RWPE2 (cell line): ENCODE measurements at places on chromosomes 3 and 15.

DNA sequence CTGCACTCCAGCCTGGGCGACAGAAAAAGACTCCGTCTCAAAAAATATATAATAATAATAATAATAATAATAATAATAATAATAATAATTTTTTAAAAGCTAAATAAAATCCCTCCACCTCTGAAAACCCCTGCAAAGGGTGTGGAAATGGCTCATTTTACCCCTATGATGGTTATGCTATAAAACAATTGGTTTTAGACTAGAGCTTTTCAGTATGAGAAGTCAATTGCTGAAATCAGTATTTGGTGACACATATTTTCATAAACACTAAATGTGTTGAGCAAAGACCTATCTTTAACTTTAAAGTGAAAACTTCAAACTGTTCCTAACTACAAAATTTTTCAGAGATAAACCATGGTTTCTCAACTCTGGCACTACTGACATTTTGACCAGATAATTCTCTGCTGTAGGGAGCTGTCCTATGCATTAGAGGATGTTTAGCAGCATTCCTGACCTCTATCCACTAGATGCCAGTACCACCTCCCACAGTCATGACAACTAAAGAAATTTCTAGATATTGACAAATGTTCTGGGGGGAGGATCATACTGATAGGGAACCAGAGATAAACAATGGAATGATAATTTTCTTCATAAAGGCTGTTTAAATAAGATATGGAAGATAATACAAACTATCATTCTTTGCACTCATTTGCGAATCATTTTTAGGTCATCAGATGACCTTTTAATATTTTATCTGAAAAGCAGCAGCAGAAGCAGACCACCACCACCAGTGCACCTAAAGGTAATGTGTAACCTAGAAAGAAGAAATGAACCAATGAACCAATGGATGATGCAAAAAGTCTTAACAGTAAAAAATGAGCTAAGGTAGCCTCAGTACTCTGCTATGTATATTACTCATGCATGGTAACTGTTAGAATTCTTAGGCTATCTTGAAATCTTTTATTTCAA, 13.8 kb downstream of the PTPN9 start:
- H3K4me1 ChIP-seq = no peaks in the 10 kb centered on the region
- no peak for DNase-seq
- peaks cover 28% of the 10 kb centered on the region for H3K36me3 ChIP-seq
- no peak overlapping the region for H3K4me3 ChIP-seq

DNA sequence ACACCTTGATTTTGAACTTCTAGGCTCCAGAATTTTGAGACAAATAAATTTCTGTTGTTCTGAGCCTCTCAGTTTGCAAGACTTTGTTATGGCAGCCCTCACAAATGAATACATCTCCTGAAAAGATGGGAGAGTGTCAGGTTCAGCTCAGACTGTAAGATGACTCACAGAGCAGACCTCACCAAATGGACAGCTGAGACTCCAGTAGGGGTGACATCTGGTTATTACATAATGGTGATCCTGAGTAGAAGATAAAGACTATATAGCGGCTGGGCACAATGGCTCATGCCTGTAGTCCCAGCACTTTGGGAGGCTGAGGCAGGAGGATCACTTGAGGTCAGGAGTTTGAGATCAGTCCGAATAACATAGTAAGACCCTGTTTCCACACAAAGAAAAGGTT, 26.2 kb upstream of the MTMR14 start:
- no peaks in the 10 kb centered on the region for H3K36me3 ChIP-seq
- no peak overlapping the region for H3K27ac ChIP-seq
- H3K4me1 ChIP-seq = no peaks in the 10 kb centered on the region
- DNase-seq = no peak
- no peaks in the 10 kb centered on the region for H3K27me3 ChIP-seq

DNA sequence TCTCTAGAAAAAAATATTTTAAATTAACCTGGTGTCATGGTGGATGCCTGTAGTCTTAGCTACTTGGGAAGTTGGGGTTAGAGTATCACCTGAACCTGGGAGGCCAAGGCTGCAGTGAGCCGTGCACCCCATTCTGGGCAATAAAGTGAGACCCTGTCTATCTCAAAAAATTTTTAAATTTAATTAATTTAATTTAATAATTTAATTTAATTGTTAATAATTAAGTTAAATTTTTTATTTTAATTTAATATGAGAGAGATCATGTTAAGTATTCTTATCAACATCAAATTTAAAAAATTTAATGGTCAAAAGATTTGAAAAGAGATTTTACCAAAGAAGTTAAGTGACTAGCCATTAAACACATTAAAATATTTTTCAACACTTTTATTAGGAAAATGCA, 40.8 kb upstream of the FOXB1 start:
- no peaks in the 10 kb centered on the region for H3K4me1 ChIP-seq
- no peaks in the 10 kb centered on the region for H3K36me3 ChIP-seq
- no peaks in the 10 kb centered on the region for H3K27me3 ChIP-seq
- H3K27ac ChIP-seq = no peak overlapping the region
- H3K4me3 ChIP-seq = no peak overlapping the region

DNA sequence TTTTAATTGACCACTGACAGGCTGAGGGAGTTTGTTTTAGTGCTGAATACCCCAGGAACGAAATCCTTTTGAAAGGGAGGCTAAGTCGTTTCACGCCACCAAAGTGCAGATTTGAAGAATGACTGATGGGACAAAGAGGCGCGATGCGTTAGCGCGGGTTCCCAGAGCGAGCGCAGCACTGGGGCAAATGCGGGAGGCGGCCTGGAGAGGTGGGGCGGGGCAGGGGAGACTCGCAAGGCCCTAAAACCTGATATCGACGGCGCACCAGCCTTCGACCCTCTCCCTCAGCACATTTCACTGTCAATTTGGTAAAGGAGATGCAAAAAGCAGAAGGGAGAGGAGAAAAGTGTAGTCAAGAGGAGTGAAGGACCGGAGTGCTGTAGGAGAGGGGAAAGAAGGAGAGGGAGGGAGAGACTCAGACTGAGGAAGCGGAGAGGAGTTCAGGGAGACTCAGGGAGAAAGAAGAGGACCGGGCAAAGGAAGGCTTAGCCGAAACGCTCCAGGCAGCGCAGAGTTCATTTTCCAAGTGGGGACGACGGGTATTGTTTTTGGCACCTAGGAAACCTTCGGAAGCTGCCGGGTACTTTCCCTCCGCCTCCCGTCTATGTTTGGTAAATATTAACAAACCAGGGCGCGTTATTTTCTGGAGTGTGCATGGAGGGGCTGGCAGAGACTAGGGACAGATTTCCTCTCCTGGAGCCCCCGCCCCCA, 3.8 kb upstream of the FOXB1 start:
- H3K27me3 ChIP-seq = peaks cover 99% of the 10 kb centered on the region
- no peaks in the 10 kb centered on the region for H3K36me3 ChIP-seq
- no peak overlapping the region for H3K4me3 ChIP-seq
- H3K4me1 ChIP-seq = peaks cover 3% of the 10 kb centered on the region

GRCh38 chr15:95303713-95304112, 1026.8 kb upstream of the NR2F2 start:
- no peak for DNase-seq
- H3K36me3 ChIP-seq = no peaks in the 10 kb centered on the region
- no peak overlapping the region for H3K4me3 ChIP-seq
- H3K4me1 ChIP-seq = no peaks in the 10 kb centered on the region

GRCh38 chr3:33636125-33636850, 81.8 kb downstream of the CLASP2 start:
- no peak overlapping the region for H3K27ac ChIP-seq
- no peaks in the 10 kb centered on the region for H3K27me3 ChIP-seq
- no peaks in the 10 kb centered on the region for H3K4me1 ChIP-seq
- DNase-seq = no peak
- no peak overlapping the region for H3K4me3 ChIP-seq
- H3K36me3 ChIP-seq = peaks cover 15% of the 10 kb centered on the region; the same call in 1 of the 2 replicates

- H3K27me3 ChIP-seq = no peaks in the 10 kb centered on the region
- DNase-seq = no peak
Measured at GRCh38 chr3:50122071-50122470, 33.1 kb upstream of the SEMA3F start.

- H3K27ac ChIP-seq = no peak overlapping the region
- H3K4me1 ChIP-seq = no peaks in the 10 kb centered on the region
- DNase-seq = peak; percentile 42
- no peak overlapping the region for H3K4me3 ChIP-seq
Measured at GRCh38 chr15:80940331-80940730, 49.3 kb downstream of the MESD start.

GRCh38 chr3:160921020-160921635, 165.1 kb downstream of the PPM1L start:
- no peak overlapping the region for H3K27ac ChIP-seq
- H3K27me3 ChIP-seq = no peaks in the 10 kb centered on the region
- DNase-seq = no peak
- H3K36me3 ChIP-seq = no peaks in the 10 kb centered on the region
- no peak overlapping the region for H3K4me3 ChIP-seq

GRCh38 chr3:187744169-187745151, 808 bp downstream of the BCL6 start:
- H3K27ac ChIP-seq = peak overlapping the region; percentile 74
- no peak for DNase-seq
- peak overlapping the region; percentile 48 for H3K4me3 ChIP-seq
- no peaks in the 10 kb centered on the region for H3K27me3 ChIP-seq

GRCh38 chr3:42535981-42536784, 33.7 kb downstream of the VIPR1 start:
- no peak overlapping the region for H3K27ac ChIP-seq
- no peak overlapping the region for H3K4me3 ChIP-seq
- no peak for DNase-seq
- no peaks in the 10 kb centered on the region for H3K27me3 ChIP-seq
